LHCN-M2 (cell line): ENCODE measurements at places on chromosomes 1 and 21.
A peak's percentile ranks its signal among the peaks of the same experiment; 100 is the strongest.

DNA sequence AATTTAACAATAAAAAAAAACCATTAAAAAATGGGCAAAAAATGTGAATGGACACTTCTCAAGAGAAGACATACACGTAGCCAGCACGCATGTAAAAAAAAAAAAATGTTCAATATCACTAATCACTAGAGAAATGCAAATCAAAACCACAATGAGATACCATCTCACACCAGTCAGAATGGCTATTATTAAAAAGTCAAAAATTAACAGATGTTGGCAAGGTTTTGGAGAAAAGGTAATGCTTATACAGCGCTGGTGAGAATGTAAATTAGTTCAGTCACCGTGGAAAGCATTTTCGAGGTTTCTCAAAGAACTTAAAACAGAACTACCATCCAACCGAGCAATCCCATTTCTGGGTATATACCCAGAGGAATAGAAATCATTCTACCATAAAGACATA, 1091.5 kb upstream of the B3GALT2 start:
- DNase-seq, result no peak

- peak; percentile 56 for DNase-seq
These were observed 148.4 kb upstream of the MAP1LC3C start for GRCh38 chr1:242147096-242147976.

GRCh38 chr1:73886716-73887115, 311.3 kb downstream of the LRRIQ3 start:
- DNase-seq, result no peak

DNA sequence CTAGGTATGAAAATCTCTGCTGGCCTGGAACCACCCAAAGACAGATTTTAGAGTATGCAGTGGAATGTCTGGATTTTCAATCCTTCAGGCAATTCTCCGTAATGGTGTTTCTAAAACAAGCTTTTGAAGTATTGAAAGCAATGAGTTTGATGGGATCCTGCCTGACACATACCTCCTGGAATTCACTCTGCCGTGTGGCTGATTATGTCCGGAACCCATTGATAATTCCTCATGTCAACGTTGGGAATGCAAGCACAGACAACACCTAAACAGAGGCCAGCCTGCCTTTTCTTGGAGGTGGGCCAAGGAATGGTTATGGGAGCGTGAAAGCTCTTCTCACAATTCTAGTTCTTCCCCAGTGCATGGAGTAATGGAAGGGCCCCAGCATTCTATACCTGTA, 168.9 kb upstream of the HMCN1 start:
- peak; percentile 13 for DNase-seq

- DNase-seq, result no peak
These were observed 84.6 kb upstream of the NEK7 start for GRCh38 chr1:198072177-198072576.

DNA sequence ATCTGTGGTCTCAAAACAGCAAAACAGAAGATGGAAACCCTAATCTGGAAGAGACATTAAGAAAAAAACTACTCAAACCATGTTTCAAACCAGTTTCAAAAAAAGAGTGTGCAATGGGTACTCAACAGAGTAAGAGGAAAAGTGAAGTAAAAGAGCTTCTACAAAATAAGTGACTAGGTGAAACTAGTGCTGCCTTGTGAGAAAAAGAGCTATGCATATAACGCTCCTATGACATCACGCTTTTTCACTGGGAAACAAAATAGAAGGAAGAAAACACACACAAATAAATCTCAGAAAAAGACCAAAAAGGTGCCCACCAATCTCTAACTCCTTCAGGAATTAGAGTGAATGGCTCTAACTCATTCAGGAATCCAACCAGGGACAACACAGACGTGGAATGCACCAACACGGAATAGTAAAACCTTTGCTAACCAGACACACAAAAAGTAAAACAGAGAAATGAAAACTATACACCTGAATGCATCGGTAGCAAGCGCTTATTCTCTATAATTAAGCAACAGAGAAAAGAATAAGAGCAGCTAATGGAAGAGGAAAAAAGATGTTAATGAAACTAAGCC, 1.3 kb downstream of the FOXJ3 start:
- no peak for DNase-seq

GRCh38 chr1:209884249-209884648, 53.8 kb upstream of the SYT14 start:
- peak; percentile 81 for DNase-seq

- DNase-seq, result peak; percentile 75
These were observed 189.5 kb downstream of the SIPA1L2 start for GRCh38 chr1:232440325-232441035.

GRCh38 chr1:36771240-36771639, 263.1 kb downstream of the GRIK3 start:
- no peak for DNase-seq

DNA sequence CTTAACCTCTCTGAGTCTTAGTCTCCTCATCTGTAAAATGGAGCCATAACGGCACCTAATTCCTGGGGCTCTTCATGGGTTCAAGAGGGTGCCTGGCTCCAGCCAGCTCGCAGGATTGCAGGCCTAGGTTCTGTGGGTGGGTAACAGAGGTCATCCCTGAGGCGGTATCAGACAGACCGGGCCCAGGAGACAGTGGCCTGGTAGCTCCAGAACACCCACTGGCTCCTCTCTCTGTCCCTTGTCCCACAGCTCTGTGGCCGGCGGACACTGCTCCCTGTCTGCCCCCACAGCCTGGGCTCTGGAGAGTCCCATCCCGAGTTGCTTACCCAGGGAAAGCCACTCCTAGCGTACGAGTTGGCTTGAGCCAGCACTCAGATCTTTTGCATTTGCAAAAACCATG, 150.3 kb downstream of the PEX14 start:
- DNase-seq, result no peak

- peak; percentile 82 for DNase-seq
These were observed 28.0 kb upstream of the H3-3A start for GRCh38 chr1:226034482-226034881.

DNA sequence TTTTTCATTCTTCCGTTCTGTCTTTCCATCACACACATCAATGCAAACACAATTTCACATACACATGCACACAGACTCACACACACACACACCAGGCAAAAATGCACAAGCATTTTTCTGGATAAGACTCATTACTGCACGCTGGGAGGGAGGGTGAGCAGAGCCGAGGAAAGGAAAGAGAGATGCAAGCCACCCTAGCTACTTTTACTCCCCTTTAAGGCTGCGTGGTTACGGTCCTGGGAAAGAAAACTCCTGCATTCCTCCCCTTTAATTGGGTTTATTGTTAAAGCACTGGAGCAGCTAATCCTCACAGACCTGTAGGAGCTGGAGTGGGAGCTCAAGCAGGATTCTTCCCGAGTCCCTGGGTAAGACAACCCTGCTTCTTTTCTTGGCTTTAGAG, at the start of gene CAMK1G:
CAMK1G (plus strand) TSS at position 307 of the 400 bp plus-strand sequence. CDS start 11,270 bp downstream, outside the sequence.
- peak; percentile 38 for DNase-seq

GRCh38 chr1:86154571-86155050, 2.0 kb downstream of the COL24A1 start:
- DNase-seq, result no peak

- DNase-seq, result peak; percentile 50
These were observed 652.9 kb upstream of the USP24 start for GRCh38 chr1:55868026-55868425.

DNA sequence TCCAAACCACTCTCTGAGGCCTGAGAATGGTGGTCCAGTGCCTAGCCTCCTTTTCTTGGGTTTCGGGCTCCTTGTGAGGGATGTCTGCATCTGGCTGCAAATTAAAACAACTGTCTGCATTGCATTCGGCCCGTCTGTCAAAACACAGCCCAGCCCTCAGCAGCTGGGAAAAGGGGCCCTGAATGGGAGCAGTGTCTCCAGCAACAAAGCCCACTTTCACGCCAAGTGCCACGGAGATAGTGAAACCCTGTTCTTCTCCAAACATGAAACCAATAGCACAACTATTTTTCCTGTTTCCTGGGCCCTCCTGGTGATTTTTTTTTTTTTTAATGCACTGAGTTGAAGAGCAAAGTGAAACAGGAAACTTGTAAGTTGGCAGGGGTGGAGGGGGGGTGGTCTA, 138.4 kb downstream of the PLXNA2 start:
- no peak for DNase-seq

DNA sequence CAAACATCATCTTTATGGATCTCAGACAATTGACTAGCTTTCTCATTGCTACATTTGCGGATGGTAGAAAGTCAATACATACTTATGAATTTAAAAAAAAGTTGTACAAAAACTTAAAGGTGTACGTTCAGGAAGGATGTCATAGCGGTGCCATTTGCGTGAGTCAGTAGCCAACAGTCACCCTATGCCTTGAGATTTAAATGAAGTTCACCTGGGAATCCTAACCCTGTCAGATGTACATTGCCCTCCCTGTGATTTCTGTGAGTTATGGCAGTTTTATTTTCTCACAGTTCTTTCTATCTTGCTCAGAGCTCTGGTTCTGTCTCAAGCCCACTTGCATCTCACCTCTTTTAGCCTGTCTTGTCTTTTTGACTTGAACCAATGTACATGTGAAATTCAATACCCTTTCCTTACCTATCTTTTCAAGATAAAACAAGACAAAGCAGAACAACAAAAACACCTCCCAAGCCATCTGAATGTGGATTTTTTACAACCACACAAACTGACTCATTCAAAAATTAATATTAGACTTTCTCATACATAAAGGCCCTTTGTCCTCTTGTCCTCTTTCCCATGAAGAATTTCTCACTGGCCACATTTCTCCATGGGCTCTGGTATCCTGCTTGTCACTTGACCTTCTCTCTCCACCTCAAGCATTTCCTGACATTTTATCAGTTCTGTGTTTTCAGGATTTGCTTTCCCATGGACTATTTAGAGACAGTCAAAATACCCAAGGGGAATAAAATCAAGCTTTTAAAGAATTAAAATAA, 25.3 kb upstream of the ZNF697 start:
- peak; percentile 51 for DNase-seq

- DNase-seq, result no peak
These were observed 113.4 kb downstream of the MATN1 start for GRCh38 chr1:30609999-30610345.

- DNase-seq, result peak; percentile 89
These were observed 37.4 kb downstream of the AK5 start for GRCh38 chr1:77319036-77319705.

DNA sequence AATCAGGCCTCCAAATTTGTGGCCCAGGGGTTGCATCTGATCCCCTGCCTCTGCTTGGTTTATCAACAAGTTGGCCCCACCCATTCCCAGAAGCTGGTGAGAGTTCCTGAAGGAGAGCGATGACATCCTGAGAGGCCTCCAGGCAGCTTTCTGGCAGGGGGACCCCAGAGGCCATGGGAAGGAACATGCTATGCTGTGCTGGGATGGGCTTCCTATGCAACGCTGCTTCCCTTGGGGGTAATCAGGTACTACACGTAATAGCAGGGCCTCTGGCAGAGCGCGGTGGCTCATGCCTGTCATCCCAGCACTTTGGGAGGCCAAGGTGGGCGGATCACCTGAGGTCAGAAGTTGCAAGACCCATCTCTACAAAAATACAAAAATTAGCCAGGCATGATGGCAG, 8.4 kb upstream of the MTF1 start:
- DNase-seq, result no peak

GRCh38 chr1:46289134-46289494, 14.3 kb downstream of the LRRC41 start:
- DNase-seq, result no peak

DNA sequence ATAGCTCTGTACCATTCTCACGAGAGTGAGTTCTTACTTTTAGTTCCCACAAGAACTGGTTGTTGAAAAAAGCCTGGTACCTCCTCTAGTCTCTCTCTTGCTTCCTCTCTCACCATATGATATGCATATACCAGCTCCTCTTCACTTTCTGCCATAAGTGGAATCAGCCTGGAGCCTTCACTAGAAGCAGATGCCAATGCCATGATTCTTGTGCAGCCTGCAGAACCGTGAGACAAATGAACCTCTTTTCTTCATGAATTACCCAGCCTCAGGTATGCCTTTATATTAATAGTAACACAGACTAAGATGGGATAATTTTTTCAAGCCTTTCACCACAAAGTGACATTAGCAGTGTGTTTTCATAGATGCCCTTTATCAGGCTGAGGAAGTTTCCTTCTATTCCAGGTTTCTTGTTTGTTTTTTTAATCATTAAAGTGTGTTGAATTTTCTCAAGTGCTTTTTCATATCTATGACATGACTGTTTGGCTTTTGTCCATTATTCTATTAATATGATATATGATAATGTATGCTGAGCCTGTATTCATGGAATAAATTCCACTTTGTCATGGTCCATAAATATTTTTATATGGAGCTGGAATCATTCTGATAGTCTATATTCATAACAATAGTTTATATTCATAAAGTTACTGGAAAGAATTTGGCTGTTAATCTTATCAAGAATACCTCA, 40.7 kb upstream of the C1orf185 start:
- no peak for DNase-seq

GRCh38 chr1:69055194-69055593, 512.5 kb upstream of the LRRC7 start:
- peak; percentile 1 for DNase-seq

DNA sequence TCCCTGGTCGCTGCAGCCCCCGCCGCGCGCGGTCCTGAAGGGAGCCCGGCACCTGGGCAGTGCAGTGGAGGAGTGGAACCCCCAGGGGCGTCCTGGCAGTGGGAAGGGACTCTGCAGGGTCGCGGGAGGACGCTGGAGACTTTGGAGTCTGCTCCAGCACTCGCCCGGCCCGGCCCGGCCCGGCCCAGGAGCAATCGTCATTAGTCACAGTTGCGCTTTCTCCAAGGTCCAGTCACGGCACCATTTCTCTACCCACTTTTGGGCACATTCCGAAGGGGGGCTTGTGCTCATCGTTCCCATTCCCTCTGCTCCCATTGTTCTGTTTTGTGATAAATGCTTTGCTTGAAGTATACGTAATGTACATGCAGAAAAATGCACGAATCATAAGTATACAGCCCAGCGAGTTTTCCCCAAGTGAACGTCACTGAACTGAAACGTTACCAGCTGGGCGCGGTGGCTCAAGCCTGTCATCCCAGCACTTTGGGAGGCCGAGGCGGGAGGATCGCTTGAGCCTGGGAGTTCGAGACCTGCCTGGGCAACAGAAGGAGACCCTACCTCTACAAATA, 999 bp downstream of the THAP3 start:
- peak; percentile 53 for DNase-seq

DNA sequence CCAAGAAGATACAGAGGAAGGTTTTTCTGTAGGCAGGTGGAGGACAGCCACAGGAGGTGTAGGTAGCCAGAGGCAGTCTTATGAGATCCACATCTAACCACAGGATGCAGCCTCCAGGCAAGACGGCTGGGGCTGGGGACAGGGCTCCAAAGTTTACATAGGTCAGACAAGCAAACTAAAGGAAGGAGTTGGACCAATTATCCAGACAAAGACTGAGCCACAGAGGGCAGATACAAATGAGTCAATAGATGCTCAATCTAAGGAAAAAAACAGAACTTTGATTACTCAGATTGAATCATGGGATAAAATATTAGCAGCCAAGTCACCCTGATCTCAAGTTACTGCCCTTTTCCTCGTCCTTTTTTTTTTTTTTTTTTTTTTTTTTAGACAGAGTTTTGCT, 91.6 kb downstream of the RGS7 start:
- peak; percentile 33 for DNase-seq
